Activated T-cell treated with anti-CD3 and anti-CD28 coated beads, Interleukin-2, amount 50 U/mL, for 72 hours (primary cell): ENCODE measurements at places on chromosomes 11 and 22. TPM values are rescaled to one million over a fixed set of nuclear protein-coding genes. Genes with fewer than 3 reads are reported as not detected.

DNA sequence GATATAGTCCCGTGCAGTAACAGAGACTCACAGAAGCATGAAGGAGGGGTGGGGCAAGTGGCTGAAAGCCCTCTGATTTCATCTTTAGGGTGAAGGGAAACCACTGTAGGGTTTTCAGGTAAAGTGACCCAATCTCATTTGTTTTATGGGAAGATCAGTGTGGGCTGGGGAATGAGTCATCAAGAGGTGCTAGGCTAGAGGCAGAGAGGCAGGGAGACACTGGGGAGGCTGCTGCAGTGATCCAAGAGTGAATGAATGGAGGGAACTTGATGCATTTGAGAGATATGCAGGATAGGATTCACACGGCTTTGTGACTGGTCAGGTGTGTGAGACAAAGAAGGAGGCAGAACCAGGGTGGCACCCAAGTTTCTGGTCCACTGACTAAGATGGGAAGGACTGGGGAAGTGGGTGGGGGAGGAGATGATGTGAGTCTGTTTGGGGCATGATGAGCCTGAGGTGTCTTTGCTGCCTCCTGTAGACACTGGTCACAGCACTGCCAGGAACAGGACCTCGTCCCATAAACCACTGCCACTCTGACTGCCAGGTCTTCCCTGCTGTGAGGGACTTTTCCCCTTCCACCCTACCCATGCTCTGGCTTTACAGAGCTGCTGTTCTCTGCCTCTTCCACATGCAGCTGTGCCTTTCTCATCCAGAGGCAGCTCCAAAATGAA is 239.0 kb downstream of the TENM4 start:
- no peak overlapping the region for H3K27ac ChIP-seq
- H3K4me3 ChIP-seq: no peak overlapping the region
- no peak for DNase-seq
- H3K4me1 ChIP-seq: no peaks in the 10 kb centered on the region
- H3K27me3 ChIP-seq: peaks cover 5% of the 10 kb centered on the region

DNA sequence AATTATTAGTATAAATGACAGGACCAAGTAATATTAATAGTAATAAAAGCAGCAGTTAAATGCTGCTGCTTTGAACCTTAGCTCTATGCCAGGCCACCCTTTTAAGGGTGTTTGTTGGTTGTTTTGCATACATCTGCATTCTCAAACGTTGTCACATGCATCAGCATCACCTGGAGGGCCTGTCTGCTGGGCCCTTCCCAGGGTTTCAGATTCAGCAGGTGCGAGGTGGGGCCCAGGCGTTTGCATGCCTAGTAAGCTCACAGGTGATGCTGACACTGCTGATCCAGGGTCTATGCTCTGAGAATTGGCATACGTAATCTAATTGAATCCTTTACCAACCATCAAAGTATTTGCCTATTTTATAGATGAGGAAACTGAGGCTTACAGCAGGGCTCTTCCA is 246.5 kb downstream of the CADM1 start:
- H3K36me3 ChIP-seq: no peaks in the 10 kb centered on the region
- no peak overlapping the region for H3K27ac ChIP-seq
- H3K4me3 ChIP-seq: no peak overlapping the region

CELSR1 gene
- 1.3 TPM for total RNA-seq

DNA sequence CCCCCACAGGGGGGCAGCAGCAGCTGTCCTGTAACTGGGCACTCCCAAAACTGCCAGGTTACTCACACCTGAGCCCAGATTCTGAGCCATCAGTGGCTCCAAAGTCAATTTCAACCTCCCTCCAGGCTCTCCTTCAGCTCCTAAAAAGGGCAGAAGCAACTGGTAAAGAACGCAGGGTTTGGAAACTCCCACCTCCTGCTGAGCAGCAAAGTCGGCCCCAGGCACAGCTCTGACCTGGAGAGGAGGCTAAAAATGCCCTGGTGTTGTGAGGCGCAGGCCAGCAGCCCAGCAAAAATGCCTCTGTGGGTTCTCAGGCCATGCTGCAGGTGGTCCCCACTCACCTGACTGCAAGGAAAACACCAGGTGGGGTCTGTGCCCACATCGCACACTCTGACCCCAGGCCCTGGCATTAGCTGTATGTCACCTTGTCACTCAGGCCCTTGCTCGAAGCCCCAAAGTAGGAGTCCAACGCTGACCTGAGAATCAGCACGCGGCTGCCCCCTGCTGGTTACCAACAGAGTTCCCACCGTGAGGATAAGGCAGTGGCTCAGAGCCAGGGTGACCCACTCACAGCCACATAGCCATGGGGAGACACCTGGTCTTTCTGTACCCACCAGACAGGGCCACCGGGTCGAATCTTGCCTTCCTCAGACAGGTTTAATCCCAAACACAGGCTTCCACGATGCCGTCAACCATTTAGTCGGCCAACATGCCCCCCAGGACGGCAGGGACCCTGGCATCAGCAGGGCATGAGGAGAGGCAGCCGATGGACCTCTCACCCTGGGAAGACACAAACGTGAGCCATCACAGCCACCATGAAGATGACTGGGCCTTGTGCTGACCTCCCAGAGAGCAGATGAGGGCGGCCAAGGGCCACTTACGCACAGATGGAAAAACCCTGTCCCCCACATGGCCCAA is 11.1 kb downstream of the POLR3H start:
- peaks cover 11% of the 10 kb centered on the region for H3K36me3 ChIP-seq
- H3K27ac ChIP-seq: peak overlapping the region; percentile 72
- peak; percentile 77 for DNase-seq
- no peaks in the 10 kb centered on the region for H3K4me1 ChIP-seq

GRCh38 chr11:43582024-43582862 is 98.3 kb upstream of the HSD17B12 start:
- peaks cover 3% of the 10 kb centered on the region for H3K36me3 ChIP-seq
- no peak for DNase-seq
- H3K4me3 ChIP-seq: peak overlapping the region; percentile 59
- H3K4me1 ChIP-seq: peaks cover 25% of the 10 kb centered on the region
- H3K27ac ChIP-seq: no peak overlapping the region

SERGEF gene
- total RNA-seq: 43.1 TPM

RAB38 gene
- total RNA-seq: 13.8 TPM

- DNase-seq: no peak
- H3K36me3 ChIP-seq: no peaks in the 10 kb centered on the region
- no peaks in the 10 kb centered on the region for H3K27me3 ChIP-seq
- no peak overlapping the region for H3K4me3 ChIP-seq
- no peaks in the 10 kb centered on the region for H3K4me1 ChIP-seq
- H3K27ac ChIP-seq: no peak overlapping the region
Observed at GRCh38 chr11:25602959-25603358, 729.0 kb upstream of the ANO3 start.

TSGA10IP gene
- total RNA-seq: not detected

COA4 gene
- total RNA-seq: 38.1 TPM

GRCh38 chr11:87187930-87188329 is 150.2 kb downstream of the TMEM135 start:
- no peak overlapping the region for H3K27ac ChIP-seq
- no peak for DNase-seq
- no peaks in the 10 kb centered on the region for H3K27me3 ChIP-seq
- no peaks in the 10 kb centered on the region for H3K4me1 ChIP-seq

- H3K4me1 ChIP-seq: no peaks in the 10 kb centered on the region
- DNase-seq: no peak
- no peak overlapping the region for H3K27ac ChIP-seq
- no peak overlapping the region for H3K4me3 ChIP-seq
- H3K27me3 ChIP-seq: peaks cover 25% of the 10 kb centered on the region
- no peaks in the 10 kb centered on the region for H3K36me3 ChIP-seq
Observed at GRCh38 chr11:75745807-75746206, 22.8 kb upstream of the DGAT2 start.

DNA sequence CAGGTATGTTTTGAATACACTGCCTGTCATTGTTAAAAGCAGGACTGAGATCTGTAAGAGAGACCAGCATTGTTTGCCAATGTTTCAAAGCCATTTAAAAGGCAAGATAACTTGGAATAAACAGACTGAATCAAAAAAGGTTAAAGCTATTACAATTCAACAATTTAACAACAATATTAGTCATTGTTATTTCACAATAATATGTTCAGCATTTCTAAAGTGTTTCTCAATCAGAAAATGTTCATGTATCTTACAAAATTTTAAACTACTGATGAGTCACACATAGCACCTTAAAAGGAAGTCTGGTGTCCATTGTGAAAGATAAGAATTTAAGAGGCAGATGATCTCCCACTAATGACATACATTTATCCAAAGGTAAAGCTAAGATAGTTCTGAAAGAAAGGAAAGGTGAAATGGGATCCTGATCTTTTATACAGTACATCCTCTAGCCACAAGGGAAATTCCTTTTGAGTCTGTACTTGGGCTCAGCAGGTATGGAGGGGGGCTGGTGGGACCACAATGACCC is 79.7 kb downstream of the MAML2 start:
- H3K4me1 ChIP-seq: peaks cover 93% of the 10 kb centered on the region
- H3K27ac ChIP-seq: peak overlapping the region; percentile 71
- H3K27me3 ChIP-seq: no peaks in the 10 kb centered on the region
- peak overlapping the region; percentile 14 for H3K4me3 ChIP-seq

GRCh38 chr22:26783885-26784284 is 126.5 kb downstream of the MIAT start:
- no peaks in the 10 kb centered on the region for H3K27me3 ChIP-seq
- H3K4me3 ChIP-seq: no peak overlapping the region
- H3K36me3 ChIP-seq: peaks cover 8% of the 10 kb centered on the region

DNA sequence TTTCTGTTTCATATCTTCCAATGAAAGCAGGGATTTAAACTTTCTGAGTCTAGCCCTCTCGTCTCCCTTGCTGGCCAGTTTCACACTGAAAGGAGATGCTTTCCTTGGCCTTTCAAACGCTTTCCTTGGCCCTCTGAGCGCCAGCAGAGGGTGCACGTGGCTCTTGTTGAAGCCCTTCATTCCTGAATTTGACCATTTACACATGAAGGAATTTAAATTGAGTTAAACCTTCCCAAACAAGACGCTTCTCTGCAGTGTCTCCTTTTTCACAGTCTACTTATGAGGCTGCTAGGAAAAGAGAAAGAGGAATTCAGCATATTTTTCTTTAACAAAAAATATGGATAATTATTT is 21.6 kb downstream of the NNMT start:
- H3K36me3 ChIP-seq: no peaks in the 10 kb centered on the region
- peaks cover 44% of the 10 kb centered on the region for H3K4me1 ChIP-seq
- peak; percentile 2 for DNase-seq
- no peak overlapping the region for H3K4me3 ChIP-seq
- no peak overlapping the region for H3K27ac ChIP-seq

- no peaks in the 10 kb centered on the region for H3K27me3 ChIP-seq
- no peak for DNase-seq
- H3K4me1 ChIP-seq: peaks cover 2% of the 10 kb centered on the region
- H3K4me3 ChIP-seq: no peak overlapping the region
- H3K36me3 ChIP-seq: no peaks in the 10 kb centered on the region
Observed at GRCh38 chr22:29885610-29886009, 2.6 kb downstream of the MTMR3 start.

GRCh38 chr11:110217223-110217877 is 79.1 kb downstream of the RDX start:
- DNase-seq: no peak
- peaks cover 4% of the 10 kb centered on the region for H3K4me1 ChIP-seq
- no peaks in the 10 kb centered on the region for H3K27me3 ChIP-seq
- no peak overlapping the region for H3K27ac ChIP-seq

DNA sequence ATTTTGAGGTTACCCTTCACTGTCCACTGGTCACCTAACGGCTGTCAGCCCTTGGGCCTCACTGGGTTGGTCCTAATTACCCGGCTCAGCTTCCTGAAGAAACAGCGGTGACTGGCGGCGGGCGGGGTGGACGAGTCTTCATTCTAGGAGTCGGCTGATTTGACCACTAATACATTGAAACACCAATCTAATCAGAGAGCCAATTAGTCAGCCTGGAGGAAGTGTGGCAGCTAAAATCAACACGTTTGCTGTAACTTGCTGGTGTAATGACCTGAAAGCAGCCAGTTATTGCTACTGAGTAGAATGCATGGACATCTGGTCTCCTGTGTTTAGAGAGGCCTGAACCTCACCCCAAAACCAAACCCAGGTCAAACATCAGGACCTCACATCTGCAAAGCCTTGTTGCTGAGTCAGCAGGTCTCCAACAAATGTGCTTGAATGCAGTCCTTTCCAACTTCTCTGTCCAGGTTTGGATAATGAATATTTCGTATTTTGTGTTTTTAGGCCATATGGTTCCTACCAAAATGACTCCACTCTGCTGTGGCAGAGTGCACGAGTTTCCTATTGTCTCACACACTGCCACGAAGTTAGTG is 496.4 kb downstream of the BRD1 start:
- DNase-seq: no peak
- H3K4me3 ChIP-seq: no peak overlapping the region
- H3K27ac ChIP-seq: no peak overlapping the region
- peaks cover 6% of the 10 kb centered on the region for H3K27me3 ChIP-seq

APOA4 gene
- total RNA-seq: not detected

DNA sequence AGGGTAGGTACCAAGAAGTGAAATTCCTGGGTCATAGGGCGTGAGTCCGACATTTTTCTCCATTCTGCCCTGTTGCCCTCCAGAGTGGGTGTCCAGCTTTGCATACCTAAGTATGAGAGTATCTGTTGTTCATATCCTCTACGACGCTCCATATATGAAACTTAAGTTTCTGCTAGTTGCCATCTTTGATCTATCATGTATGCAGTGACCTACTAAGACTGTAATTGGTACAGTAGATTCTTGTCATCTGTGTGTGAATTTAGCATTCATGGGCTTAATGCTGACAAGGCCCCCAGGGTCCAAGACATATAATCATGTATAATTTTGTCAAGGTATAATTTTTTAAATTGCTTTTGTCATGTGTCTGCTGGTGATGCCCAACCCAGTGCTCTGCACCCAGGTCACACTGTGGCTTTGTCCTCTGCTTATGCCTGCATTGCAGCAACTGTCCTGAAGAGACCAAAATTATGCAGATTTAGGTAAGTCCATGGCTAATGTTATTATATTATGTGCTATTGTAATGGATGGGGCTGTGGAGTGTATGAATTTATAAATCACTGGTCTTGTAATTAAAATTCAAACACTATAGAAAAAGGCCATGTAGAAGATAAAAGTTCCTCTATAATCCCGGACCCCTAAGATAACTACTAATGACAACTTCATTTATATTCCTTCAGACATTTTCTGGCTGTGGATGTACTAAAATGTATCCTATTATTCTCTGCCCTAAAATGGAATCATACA is 12.2 kb downstream of the NEAT1 start:
- peaks cover 93% of the 10 kb centered on the region for H3K4me1 ChIP-seq
- H3K4me3 ChIP-seq: peak overlapping the region; percentile 37
- DNase-seq: no peak

- no peak for DNase-seq
- H3K36me3 ChIP-seq: no peaks in the 10 kb centered on the region
- H3K27me3 ChIP-seq: no peaks in the 10 kb centered on the region
- H3K4me3 ChIP-seq: no peak overlapping the region
- peaks cover 31% of the 10 kb centered on the region for H3K4me1 ChIP-seq
Observed at GRCh38 chr11:68035266-68035876, 3.5 kb upstream of the TCIRG1 start.

DNA sequence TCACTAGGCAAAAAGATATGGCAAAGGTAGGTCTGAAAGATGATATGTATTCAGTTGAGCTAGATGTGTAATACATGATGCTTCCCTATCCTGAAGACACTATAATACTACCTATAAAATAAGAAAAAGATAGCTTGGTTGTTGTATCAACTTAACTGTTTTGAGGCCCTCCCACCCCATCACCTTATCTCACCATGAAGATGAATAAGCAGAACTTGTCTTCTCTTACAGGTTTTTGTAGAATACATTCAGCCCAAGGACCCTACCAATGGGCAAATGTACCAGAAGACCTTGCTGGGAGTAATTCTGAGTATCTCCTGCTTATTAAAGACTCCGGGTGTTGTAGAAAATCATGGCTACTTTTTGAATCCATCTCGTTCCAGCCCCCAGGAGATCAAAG is 13.9 kb downstream of the UBE4A start:
- peaks cover 5% of the 10 kb centered on the region for H3K36me3 ChIP-seq
- H3K4me1 ChIP-seq: peaks cover 7% of the 10 kb centered on the region
- DNase-seq: no peak
- H3K27me3 ChIP-seq: no peaks in the 10 kb centered on the region
- H3K27ac ChIP-seq: peak overlapping the region; percentile 48
